CD4-positive, alpha-beta T cell treated with Interleukin-6 for 4 hours (primary cell): ENCODE measurements at places on chromosomes 4 and X.

DNA sequence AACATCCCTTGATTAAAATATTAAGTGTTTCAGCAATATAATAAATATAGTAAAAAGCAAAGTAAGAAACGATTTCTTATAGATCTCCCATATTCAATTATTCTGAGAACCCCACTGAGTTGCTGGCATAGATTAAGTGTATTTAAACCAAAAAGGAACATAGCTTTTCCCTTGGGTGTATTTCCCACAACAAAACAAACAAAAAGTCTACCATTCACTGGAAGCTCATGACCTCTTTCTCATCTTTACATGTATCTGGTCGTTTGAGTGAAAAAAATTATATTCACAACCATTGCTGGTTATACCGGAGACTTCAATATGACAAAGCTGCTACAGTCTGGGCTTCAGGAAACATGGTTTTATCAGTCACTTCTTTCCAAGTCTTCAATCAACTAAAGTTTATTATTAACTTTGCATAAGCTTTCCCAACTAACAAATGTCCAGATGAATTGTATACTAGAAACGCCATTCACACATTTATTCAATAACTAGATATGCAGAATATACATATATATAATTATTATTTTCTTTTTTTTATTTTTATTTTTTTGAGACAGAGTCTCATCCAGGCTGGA is 38.6 kb downstream of the ZNF827 start:
- no peak for DNase-seq

- no peak for DNase-seq
These were observed 22.5 kb upstream of the CENPU start for GRCh38 chr4:184756399-184756798.

GRCh38 chrX:77597090-77597489 is 149.9 kb downstream of the FGF16 start:
- no peak for DNase-seq

GRCh38 chr4:136900696-136901095 is 631.6 kb downstream of the PCDH18 start:
- no peak for DNase-seq

GRCh38 chr4:77938560-77938959 is 75.9 kb downstream of the MRPL1 start:
- DNase-seq, result no peak

DNA sequence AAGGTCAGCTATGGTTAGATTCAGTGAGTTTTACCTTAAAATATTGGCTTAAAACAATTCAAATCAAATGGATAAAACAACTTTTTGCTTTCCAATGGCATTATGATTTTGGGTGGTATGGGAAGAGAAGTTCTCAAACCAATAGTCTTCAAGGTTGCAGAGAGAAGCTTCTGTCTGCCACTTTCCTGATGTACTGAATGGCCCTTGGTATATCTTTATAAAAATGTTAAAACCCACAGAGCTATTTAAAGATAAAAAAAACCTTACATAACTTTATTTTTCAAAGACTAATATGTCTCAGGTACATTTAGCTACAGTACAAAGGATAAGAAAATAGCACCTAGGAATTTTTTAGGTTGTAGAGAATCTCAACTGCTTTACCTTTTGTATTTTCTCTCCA is 6.9 kb downstream of the FGA start:
- no peak for DNase-seq

DNA sequence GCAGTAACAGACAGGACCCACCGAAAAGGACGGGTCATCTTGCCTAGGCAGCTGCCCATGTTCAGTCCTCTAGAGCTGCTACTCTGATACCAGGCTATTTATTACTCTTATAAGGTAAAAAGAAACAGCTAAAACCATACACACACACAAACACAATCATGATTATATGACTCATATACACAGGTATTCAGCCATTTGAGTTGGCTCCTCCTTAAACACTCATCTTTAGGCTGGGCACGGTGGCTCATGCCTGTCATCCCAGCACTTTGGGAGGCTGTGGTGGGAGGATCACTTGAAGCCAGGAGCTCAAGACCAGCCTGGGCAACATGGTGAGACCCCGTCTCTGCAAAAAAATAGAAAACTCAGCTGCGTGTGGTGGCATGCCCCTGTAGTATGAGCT is 76.6 kb downstream of the F11 start:
- no peak for DNase-seq

DNA sequence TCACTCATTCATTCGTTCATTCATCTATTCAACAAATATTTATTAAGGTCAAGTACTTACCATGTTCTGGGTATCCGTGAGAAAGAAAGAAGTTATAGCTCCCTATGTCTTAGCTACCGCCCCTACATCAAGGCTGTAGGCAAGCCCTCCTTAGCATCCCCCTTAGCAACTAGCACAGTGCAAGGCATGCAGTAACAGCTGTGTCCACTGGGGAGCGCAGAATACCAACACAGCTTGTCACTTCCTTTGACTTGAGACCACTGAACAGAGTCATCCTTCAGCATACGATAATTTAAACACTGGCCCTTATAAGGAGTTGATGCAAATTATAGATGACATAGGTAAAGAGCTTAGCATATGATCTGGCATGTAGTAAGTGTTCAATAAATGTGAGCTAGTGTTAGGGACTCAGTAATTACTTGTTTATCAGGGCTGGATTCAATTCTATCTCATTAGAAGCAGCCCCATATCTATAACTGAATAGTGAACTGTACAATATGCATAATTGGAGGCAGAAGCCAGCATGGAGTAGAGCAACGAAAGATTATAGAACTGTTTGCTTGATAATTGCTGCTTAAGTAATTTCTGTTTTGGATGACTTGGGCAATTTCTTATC is 8.7 kb downstream of the KIAA1210 start:
- DNase-seq, result peak; percentile 47

DNA sequence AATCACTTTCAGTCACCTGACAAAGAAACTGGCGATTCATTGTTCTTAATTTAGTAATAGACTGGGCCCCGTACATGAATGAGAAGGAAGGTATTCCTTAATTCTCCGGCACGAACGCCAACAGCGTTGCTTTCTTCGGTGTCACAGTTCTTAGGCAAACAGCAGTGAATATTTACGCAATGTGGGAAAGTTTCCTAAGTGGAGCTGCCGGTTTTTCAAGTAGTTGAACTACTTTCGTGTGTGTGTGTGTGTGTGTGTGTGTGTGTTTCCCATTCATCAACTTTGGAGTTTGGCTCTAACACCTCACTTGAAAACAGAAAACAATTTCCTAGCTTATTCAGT is 651 bp downstream of the NXT2 start:
- no peak for DNase-seq

GRCh38 chr4:141739636-141740035 is 103.3 kb downstream of the IL15 start:
- DNase-seq, result no peak

GRCh38 chr4:183430317-183430993 is 14.0 kb upstream of the CDKN2AIP start:
- peak; percentile 62 for DNase-seq

DNA sequence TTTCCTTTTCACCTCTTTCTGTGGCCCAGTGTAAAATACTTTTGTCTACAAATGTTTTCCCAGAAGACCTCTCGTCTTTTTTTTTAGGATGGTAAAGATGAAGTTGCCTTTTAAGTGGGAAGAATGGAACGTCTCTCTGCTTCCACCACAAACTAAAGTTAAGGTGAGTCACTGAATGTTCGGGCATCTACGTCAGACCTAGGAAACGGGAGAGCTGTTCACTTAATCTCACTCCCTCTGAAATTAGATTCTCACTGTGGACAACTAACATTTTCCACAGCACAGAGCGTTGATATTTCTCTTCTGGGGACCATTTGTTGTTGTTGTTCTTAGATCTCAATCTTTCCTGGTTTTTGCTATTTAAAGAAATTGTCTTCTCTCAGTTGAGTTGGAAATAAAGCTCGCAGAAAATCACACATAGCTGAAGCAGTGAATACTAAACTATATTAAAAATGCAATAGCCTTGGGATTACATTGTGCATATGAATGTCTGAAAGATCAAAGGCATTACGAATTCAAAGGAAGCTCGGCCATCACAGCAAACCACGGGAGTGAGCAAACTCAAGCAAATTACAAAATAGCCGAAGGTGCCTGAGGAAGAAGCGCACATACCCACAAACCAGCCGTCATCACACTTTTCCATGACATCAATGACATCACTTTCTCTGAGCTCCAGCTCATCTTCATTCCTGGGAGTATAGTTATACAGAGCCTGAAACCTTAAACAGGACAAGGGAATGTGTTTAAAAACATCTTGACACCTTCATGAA is 53.9 kb upstream of the PDLIM3 start:
- no peak for DNase-seq

DNA sequence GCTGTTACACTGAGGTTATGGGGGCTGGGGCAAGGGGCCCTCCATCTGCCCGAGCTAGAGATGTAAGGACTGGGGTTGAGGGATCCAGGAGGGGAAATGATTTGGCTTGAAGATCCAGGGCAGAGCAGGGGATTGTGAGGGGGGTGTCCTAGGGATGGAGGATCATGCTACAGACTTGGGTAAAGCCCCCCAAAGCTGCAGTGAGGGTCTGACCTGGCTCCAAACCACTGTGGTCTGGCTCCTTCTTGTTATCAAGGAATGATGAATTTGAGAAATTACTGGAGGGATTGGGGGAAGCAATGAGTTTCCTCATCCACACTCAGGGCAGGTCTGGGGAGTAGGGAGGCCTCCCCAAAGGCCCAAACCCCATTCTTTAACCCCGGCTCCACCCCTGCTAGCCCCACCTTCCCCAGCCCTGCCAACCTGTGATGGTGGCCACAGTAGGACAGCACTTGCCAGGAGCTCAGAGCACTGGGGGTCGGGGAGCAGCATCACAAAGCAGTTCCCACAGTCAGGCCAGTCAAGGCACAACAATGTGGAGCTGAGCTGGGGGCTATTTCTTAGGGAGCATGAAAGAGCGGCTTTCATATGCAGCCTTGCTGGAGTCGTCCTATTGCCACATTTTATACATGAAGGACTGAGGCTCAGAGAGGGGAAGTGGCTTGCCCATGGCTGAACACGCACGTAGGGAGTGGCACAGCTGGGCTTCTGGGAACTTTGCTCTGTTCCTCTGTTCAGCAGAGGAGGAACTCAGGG is 165.5 kb downstream of the EFNB1 start:
- DNase-seq, result no peak

DNA sequence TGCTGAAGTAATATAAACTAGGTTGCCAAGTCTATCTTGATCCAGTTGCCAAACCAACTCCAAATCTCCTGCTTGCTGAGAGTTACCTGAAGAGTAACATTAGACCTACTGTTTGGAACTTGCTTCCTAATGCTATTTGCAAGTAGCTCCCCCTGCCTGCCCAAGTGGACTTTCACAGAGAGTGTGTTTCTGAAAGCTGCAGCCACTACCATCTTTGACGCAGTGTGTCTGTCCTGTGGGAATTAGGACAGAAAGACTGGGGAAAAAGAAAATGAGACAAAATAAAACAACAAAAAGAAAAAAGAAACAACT is 195.0 kb upstream of the HS3ST1 start:
- peak; percentile 10 for DNase-seq

DNA sequence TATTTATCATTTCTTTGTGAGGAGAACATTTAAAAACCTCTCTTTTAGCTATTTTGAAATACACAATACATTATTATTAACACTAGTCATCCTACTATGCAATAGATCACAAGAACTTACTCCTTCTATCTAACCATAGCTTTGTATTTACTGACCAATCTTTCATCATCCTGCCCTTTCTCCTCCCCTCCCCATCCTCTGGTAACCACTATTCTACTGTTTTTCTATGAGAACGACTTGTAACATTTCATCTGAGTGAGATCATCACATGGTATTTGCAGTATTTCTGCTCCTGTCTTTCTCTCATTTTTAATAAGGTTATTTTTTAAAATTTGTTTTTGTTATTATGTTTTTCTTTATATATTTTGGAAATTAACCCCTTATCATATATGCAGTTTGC is 331.8 kb downstream of the TEX13C start:
- no peak for DNase-seq

GRCh38 chrX:65706041-65706828 is 38.8 kb downstream of the MSN start:
- DNase-seq, result peak; percentile 44

GRCh38 chrX:67651437-67652142 is 107.8 kb downstream of the AR start:
- DNase-seq, result no peak

DNA sequence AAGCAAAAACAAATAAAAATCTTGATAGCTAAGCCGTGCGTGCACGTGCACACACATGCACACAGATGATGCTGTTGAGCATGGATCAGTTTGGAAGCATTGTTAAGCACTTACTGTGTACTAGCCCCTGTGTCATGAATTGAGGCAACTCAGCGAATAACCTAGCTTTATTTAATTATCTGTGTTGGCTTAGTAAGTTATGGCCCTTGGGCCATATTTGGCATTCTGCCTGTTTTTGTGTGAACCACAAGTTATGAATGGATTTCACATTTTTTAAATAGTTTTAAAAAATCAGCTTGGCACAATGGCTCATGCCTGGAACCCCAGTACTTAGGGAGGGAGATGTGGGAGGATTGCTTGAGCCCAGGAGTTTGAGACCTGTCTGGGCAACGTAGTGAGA is 113.6 kb upstream of the CBLL2 start:
- no peak for DNase-seq

GRCh38 chrX:105829011-105829410 is 6.7 kb downstream of the NRK start:
- no peak for DNase-seq

- no peak for DNase-seq
These were observed 191.1 kb upstream of the ETNPPL start for GRCh38 chr4:108953941-108954340.

- no peak for DNase-seq
These were observed 674.3 kb upstream of the AMOT start for GRCh38 chrX:113514906-113515305.

GRCh38 chrX:129779747-129780146 is at the start of gene SASH3:
TSS of gene SASH3 (plus strand) at chrX:129779949. CDS start at chrX:129780098, 149 bp downstream.
- DNase-seq, result peak; percentile 78

- no peak for DNase-seq
These were observed 133.8 kb upstream of the TACR3 start for GRCh38 chr4:103853627-103854026.

- DNase-seq, result no peak
These were observed 705.5 kb downstream of the ARAP2 start for GRCh38 chr4:35538807-35539206.

- DNase-seq, result no peak
These were observed 26.9 kb downstream of the AFF1 start for GRCh38 chr4:86961605-86962295.

GRCh38 chr4:77169481-77169880 is 12.5 kb downstream of the CCNG2 start:
- no peak for DNase-seq

- no peak for DNase-seq
These were observed 97.4 kb downstream of the PJA1 start for GRCh38 chrX:69067841-69068240.

- no peak for DNase-seq
These were observed 60.1 kb downstream of the SEPTIN11 start for GRCh38 chr4:77009511-77010115.

DNA sequence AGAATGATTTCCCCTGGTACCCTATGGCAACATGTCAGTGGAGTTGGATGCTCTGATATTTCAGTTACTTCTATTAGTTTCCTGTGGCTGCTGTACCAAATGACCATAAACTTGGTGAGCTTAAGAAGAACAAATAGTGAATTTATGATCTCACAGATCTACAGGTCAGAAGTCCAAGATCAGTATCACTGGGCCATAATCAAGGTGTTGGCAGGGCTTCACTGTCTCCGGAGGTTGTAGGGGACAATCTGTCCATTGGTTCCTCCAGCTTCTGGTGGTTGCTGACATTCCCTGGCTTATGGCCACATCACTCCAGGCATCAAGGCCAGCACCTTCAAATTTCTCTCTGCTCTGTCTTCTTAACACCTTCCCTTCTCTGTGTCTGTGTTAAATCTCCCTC is 37.9 kb upstream of the ELOVL6 start:
- DNase-seq, result no peak
